ENCODE measurements at places on chromosomes 4 and X.

- no peak overlapping the region for H3K27ac ChIP-seq
- peaks cover 3% of the 10 kb centered on the region for H3K4me1 ChIP-seq
- H3K4me3 ChIP-seq: no peak overlapping the region
- H3K36me3 ChIP-seq: no peaks in the 10 kb centered on the region
- H3K27me3 ChIP-seq: no peaks in the 10 kb centered on the region
- DNase-seq: no peak
Measured at GRCh38 chrX:20399728-20400414, 133.2 kb upstream of the RPS6KA3 start.

DNA sequence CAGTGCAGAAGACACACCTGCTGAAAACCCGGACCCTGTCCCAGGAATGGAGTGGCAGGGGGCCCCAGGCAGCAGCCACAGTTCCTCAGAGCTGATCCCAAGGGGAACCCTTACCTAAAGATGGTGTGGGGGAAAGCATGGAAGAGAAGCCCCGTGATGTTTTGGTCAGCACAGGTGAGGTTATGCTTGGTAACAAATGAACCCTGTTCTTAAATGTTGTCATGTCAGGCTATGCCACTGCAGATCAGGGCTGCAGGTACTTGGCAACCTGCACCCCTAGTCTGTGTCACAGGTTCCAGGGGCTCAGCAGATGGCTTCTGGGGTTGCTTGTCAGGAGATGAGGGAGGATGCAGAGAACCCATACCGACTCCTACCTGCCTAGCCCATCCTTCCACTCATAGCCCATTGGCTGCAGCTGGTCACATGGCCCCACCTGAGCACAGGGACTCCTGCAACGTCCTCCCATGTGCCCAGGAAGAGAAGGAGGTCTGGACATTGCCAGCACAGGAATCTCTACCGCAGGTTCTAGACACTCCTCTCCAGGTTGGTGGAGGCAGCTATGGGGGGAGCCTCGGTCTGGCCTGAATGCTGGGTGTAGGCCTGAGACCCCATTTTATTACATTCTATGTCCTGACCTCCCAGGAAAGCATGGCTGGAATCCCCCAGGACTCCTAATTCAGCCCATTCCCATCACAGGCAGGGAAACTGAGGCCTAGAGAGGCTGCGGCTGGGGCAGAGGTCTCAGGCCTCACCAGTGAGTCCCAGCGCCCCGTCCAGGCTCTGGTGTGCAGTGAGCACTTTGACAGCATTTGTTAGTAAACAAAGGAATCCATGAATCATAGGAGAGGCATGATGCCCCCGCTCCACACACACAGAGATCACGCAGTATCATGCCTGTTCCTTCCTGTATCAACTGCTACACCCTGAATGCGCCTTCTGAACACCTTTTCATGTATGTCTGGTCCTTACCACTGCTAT lies 51.1 kb downstream of the ADRA2C start:
- no peak for DNase-seq
- no peak overlapping the region for H3K27ac ChIP-seq

DNA sequence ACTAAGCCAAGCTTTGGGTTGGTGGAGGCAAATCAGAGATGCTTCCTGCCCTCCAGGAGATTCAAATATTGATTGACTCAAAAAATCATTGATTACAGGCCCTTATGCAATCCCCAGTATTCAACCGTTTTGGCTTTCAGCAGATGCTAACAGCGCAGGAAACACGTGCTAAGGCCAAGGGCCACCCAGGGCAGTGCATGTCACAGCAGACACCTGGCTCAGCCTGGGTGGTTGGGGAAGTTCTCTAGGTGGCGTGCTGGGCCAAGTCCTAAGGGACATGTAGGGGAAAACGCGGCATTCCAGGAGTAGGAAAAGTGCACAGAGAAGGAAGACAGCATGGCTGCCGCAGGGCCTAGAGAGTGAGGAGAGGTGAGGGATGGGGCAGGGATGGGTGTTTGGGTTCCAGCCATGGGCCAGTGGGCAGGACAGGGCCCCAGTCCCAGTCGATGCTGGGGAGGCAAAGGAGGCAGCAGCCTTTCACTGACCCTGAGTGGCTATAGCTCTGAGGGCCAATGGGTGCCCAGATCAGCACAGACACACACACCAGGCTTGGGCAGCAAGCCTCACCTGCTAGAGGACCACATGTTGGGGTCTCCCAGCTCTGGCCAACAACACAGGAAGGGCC lies 239.1 kb downstream of the EVC2 start:
- no peaks in the 10 kb centered on the region for H3K4me1 ChIP-seq
- no peak for DNase-seq
- no peaks in the 10 kb centered on the region for H3K27me3 ChIP-seq
- H3K27ac ChIP-seq: no peak overlapping the region
- no peaks in the 10 kb centered on the region for H3K36me3 ChIP-seq
- H3K4me3 ChIP-seq: no peak overlapping the region

GRCh38 chr4:168832763-168833575 lies 177.1 kb downstream of the CBR4 start:
- peak overlapping the region; percentile 66 for H3K27ac ChIP-seq
- no peaks in the 10 kb centered on the region for H3K36me3 ChIP-seq
- DNase-seq: no peak
- peaks cover 13% of the 10 kb centered on the region for H3K27me3 ChIP-seq

GRCh38 chr4:60250657-60251056 lies 949.5 kb upstream of the ADGRL3 start:
- no peaks in the 10 kb centered on the region for H3K36me3 ChIP-seq
- no peak overlapping the region for H3K4me3 ChIP-seq
- no peak overlapping the region for H3K27ac ChIP-seq
- no peaks in the 10 kb centered on the region for H3K27me3 ChIP-seq
- no peaks in the 10 kb centered on the region for H3K4me1 ChIP-seq
